Effector memory CD8-positive, alpha-beta T cell (primary cell): ENCODE measurements at places on chromosomes 4 and X.

DNA sequence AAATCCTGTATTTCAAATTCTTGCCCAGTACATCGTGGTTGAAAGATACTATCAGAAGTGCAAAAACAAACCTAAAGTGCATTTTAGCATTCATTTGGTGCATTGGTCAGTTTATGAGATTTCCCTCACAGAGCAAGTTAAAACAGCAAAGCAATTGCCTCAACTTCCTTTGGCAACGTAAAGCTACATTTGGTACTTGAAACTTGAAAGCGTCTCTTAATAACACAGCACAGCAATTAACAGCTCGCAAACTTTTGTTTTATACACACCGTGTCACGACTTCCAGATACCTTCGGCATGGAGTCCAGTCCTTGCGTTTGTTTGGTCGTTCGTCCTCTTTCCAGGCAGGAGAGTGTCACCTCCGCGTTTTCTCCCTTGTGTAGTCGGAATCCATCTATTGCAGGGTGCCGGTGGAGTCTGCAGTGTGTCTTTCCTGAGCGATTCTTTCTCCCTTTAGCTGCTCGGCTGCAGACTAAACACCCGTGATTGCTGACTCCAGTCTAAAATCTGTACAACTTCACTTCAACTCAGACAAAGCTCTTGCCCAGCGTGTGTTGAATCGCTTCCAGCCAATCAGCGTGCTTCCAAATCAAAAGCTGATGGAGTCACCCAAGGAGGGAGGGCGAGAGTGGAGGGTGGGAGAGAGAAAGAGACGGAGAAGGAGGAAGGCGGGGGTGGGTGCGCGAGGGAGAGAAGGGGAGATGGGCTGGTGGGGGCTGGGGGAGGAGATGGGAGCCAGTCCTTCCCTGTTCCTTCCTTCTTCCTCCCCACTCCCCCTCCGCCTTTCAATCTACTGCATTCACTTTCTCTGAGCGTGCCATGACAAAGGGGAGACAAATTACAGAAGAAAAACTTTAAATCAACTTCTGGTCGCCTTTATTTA, at the start of gene PCDH18:
TSS of gene PCDH18 (minus strand) at position 509 of the 883 bp plus-strand sequence. CDS start at position 103, 406 bp downstream.
- no peaks in the 10 kb centered on the region for H3K27me3 ChIP-seq
- H3K4me1 ChIP-seq, result no peaks in the 10 kb centered on the region
- no peak for DNase-seq
- no peak within 1 kb of the TSS for H3K4me3 ChIP-seq
- no peaks in the 10 kb centered on the region for H3K36me3 ChIP-seq

DNA sequence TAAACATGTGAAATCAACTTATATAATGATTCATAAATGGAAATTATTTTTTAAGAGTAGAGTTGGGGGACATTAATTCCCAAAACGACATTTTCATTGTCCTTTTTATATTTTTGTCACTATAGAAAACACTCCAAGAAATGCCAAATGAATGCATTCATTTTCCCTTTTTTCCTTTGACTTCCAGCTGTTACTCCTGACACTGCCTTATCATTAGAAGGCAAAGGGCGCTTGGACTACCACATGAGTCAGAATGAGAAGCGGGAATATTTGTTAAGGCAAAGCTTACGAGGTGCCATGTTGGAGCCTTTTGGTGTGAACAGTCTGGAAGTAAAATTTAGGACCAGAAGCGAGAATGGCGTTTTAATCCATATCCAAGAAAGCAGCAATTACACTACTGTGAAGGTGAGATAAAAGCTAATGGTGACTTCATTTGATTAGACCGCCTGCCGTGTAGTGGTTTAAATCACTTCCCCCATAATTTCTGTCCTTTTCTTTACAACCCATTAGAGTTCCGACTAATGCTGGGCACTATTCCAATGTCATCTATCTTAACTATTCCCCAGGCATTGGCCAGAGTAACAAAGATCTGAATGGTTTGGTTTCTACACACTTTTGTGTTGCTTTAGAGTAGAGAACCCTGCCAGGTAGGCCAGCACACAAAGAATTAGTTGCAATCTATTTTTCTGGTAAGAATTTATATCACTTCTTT, 166.7 kb downstream of the FAT4 start:
- no peaks in the 10 kb centered on the region for H3K27me3 ChIP-seq
- H3K36me3 ChIP-seq, result no peaks in the 10 kb centered on the region
- no peak overlapping the region for H3K4me3 ChIP-seq
- H3K4me1 ChIP-seq, result no peaks in the 10 kb centered on the region
- DNase-seq, result no peak
- no peak overlapping the region for H3K27ac ChIP-seq

- no peak overlapping the region for H3K27ac ChIP-seq
- DNase-seq, result no peak
- no peaks in the 10 kb centered on the region for H3K4me1 ChIP-seq
- no peaks in the 10 kb centered on the region for H3K27me3 ChIP-seq
- H3K36me3 ChIP-seq, result no peaks in the 10 kb centered on the region
- no peak overlapping the region for H3K4me3 ChIP-seq
These were observed 18.9 kb upstream of the SMIM10 start for GRCh38 chrX:134971926-134972325.

- no peak overlapping the region for H3K27ac ChIP-seq
- H3K27me3 ChIP-seq, result no peaks in the 10 kb centered on the region
- H3K4me1 ChIP-seq, result peaks cover 4% of the 10 kb centered on the region
These were observed 42.3 kb upstream of the HMX1 start for GRCh38 chr4:8913858-8914460.

DNA sequence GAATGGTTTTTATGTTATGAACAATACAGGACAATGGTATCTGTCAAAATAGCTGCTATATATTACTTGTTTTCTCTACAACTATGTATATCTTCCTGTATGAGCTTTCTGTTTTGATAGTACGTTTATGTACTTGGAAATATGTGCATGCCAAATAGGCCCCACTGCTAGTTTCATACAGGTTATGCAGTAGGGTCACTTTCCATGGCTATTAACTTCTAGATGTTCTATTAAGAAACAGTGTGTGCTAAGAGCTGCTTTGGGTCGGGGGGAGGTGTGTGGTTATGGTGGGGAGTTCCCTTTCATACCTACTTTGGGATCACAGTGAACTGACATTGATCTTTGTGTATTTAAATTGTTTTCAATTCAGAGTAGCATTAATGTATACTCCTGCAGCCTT, 30.9 kb downstream of the RBPJ start:
- no peak for DNase-seq
- H3K36me3 ChIP-seq, result no peaks in the 10 kb centered on the region
- H3K4me1 ChIP-seq, result peaks cover 27% of the 10 kb centered on the region
- H3K4me3 ChIP-seq, result no peak overlapping the region
- H3K27ac ChIP-seq, result no peak overlapping the region

DNA sequence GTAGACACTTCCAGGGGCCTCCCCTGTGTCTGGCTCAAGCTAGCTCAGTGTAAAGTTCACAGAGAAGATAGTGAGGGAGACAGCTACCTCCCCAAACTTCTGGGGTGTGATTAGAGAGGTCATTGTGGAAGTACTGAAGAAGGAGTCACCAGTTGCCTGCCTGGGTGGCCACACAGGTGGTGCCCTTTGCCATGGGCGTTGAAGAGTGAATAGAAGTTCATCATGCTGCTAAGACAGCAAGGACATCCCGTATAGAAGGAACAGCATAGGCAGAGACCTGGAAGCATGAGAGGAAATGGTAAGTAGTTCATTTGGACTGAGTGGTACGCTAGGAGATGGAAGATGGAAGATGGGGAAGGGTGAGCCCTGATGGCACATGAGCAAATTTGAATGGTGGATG, 110.1 kb downstream of the PJA1 start:
- H3K4me3 ChIP-seq, result no peak overlapping the region
- no peaks in the 10 kb centered on the region for H3K36me3 ChIP-seq
- no peak overlapping the region for H3K27ac ChIP-seq
- H3K4me1 ChIP-seq, result no peaks in the 10 kb centered on the region

DNA sequence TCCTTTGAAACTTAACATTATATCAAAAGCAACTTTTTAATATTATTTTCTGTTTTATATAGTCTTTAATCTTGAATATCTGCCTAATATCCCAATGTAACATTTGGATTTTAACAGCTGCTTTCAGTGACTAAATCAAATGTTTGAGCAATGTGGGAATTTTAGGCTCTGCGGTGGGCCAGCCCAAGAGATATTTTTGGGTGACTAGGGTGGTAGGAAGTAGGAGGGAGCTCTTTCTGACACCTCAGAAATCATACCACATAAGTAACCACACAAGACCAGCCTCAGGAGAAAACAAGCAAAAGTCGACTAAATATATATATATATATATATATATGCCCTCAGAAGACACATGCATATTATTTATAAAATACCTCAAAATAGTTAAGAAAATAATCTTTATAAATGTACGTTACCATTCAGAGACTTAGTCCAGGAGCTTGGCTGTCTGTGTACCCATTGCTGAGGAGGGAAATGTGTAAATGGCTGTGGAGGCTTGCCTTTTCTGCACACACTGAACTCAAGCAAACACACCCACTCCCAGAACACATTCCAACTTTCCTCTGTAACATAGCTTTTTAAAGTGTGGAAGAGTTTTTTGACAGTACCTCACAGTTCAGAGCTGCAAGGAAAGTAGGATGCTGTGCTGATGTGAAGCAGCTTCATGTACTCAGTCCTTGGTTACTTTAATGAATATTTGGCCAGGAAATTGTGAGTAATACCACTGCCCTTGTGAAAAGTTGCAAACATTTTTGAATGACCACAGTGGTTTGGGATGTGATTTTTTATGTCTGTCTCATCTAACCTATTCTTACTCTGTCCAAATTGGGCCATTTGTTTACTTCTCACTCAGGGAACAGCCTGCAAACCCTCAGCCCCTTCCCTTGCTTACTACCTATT, at the start of gene RTL3:
TSS of gene RTL3 (minus strand) at position 484 of the 900 bp plus-strand sequence. CDS start 908 bp downstream, outside the sequence.
- DNase-seq, result no peak
- H3K27me3 ChIP-seq, result no peaks in the 10 kb centered on the region
- H3K4me1 ChIP-seq, result peaks cover 9% of the 10 kb centered on the region
- peak within 1 kb of the TSS; percentile 65 for H3K4me3 ChIP-seq
- H3K36me3 ChIP-seq, result peaks cover 3% of the 10 kb centered on the region
- H3K27ac ChIP-seq, result no peak within 1 kb of the TSS

GRCh38 chr4:13174001-13174400, 310.1 kb downstream of the RAB28 start:
- H3K27ac ChIP-seq, result no peak overlapping the region
- no peak for DNase-seq
- no peaks in the 10 kb centered on the region for H3K27me3 ChIP-seq
- H3K4me3 ChIP-seq, result no peak overlapping the region
- no peaks in the 10 kb centered on the region for H3K36me3 ChIP-seq

DNA sequence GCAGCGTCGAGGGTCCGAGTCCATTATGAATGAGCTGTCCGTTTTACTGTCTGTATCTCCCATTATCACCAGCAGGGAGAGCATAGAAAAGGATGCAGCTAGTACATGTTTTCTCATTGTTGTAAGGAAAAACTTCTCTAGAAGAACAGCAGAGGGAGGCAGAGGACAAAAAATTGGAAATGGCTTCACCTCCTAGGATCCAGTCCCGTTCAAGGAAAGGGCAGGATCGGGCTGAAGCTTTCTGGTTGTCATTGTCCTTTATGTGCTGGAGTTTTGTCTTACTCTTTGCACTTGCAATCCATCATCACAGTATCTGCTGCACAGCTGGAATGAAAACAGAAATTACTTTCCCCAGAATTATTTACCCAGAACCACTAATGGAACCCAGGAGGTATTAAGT, 14.7 kb downstream of the NDP start:
- H3K4me1 ChIP-seq, result peaks cover 5% of the 10 kb centered on the region
- H3K4me3 ChIP-seq, result no peak overlapping the region
- DNase-seq, result peak; percentile 12
- H3K27ac ChIP-seq, result no peak overlapping the region
- H3K36me3 ChIP-seq, result no peaks in the 10 kb centered on the region
- H3K27me3 ChIP-seq, result peaks cover 13% of the 10 kb centered on the region

DNA sequence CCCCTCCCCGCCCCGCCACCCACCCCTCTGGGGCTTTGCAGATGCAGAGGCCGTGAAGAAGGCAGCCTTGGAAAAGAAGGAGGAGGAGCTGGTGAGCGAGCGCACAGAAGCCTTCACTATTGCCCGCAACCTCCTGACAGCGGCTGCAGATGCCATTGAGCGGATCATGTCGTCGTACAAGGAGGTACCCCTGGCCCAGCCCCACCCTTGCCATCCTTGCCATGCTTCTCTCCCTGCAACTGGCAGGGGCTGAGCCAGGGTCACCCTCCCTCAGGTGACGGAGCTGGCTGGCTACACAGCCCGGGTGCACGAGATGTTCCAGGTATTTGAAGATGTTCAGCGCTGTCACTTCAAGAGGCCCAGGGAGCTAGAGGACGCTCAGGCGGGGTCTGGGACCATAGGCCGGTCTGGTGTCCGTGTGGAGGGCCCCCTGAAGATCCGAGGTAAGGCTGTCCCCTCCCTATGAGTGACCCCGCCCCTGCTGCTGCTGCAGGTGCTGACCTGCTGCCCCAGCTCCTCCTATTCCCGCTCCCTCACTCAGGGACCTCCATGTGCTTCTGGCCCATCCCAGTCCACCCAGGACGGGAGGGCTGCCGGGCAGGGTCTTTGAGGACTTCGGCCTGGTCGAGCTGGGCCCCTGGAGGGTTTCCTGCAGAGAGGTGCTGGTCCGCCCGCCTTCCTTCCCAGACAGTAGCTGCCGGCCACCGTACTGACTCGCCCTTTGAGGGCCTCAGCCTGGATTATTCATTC, 11.6 kb downstream of the ABCD1 start:
- peaks cover 9% of the 10 kb centered on the region for H3K36me3 ChIP-seq
- no peak overlapping the region for H3K27ac ChIP-seq
- DNase-seq, result no peak
- no peaks in the 10 kb centered on the region for H3K27me3 ChIP-seq
- no peak overlapping the region for H3K4me3 ChIP-seq
- H3K4me1 ChIP-seq, result peaks cover 28% of the 10 kb centered on the region

GRCh38 chr4:30718641-30719453, 1.3 kb upstream of the PCDH7 start:
- peaks cover 3% of the 10 kb centered on the region for H3K36me3 ChIP-seq
- peaks cover 53% of the 10 kb centered on the region for H3K27me3 ChIP-seq
- H3K4me3 ChIP-seq, result peak overlapping the region; percentile 38
- no peak for DNase-seq

- peaks cover 4% of the 10 kb centered on the region for H3K36me3 ChIP-seq
- no peak overlapping the region for H3K4me3 ChIP-seq
These were observed 323.3 kb downstream of the ASMT start for GRCh38 chrX:1938190-1938589.

DNA sequence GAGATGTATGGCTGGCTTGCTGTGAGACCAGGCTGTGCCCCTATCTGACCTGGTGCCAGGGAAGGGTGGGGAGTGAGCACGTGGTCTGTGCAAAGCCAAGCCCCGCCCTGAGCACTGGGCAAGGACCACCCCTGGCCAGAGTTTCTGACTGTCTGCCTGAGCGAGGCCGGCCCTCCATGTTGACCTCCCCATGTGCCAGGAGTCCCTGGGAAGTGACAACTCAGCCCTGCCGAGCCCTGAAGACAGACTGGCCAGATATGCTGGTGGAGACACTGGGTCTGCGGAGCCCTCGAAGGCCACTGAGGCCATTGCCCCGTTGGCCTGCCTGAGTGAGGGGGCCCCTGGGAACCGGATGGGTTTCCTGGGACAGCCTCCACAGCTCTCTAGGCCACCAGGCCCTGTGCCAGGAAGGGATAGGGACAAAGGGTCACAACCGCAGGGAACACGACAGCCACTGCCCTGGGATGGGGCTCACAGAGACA, 7.1 kb upstream of the BGN start:
- no peaks in the 10 kb centered on the region for H3K27me3 ChIP-seq
- H3K27ac ChIP-seq, result no peak overlapping the region
- DNase-seq, result no peak
- H3K4me3 ChIP-seq, result no peak overlapping the region

GRCh38 chrX:10021461-10022272, 54.5 kb downstream of the CLDN34 start:
- DNase-seq, result no peak
- H3K4me3 ChIP-seq, result no peak overlapping the region
- H3K4me1 ChIP-seq, result peaks cover 10% of the 10 kb centered on the region
- H3K36me3 ChIP-seq, result no peaks in the 10 kb centered on the region
- no peaks in the 10 kb centered on the region for H3K27me3 ChIP-seq

GRCh38 chrX:13373431-13374187, 53.8 kb upstream of the ATXN3L start:
- no peak for DNase-seq
- no peaks in the 10 kb centered on the region for H3K27me3 ChIP-seq
- no peak overlapping the region for H3K4me3 ChIP-seq
- no peaks in the 10 kb centered on the region for H3K4me1 ChIP-seq
